ENCODE measurements at places on chromosomes 11 and 22.

GRCh38 chr11:12266943-12267342 is 110.4 kb upstream of the PARVA start:
- DNase-seq: no peak

- DNase-seq: no peak
Observed at GRCh38 chr22:32859743-32860142, 58.2 kb downstream of the TIMP3 start.

DNA sequence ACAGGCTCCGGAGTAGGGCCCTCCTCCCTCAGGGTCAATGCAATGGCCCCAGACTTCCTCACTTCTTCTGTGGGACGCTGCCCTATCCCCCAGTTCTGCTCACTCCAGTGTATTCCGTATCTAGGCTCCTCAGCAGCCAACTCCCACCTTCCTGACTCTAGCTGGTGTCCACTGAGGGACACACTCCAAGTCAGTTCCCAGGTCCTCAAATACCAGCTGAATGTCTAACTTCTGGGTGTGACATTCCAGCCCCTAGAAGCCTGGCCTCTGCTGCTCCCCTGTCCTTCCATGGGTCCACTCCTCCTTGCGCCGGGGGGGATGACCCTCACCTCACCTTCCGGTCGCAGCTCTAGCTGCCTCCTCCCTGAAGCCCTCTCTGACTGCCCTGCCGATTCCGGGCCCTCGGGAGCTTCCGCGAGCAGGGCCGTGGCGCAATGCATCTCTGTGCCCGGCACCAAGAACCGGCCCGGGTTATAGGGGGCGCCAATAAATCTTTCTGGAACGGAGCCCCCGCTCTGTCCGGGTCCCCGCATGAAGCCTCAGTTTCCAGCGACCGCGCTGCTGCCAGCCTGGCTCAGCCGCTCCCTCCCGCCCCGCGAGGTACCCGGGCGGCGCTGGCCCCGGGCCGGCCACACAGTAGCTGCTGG is 15.4 kb downstream of the BAD start:
- peak; percentile 68 for DNase-seq

GRCh38 chr11:10274726-10275125 is 19.3 kb downstream of the SBF2 start:
- DNase-seq: no peak

DNA sequence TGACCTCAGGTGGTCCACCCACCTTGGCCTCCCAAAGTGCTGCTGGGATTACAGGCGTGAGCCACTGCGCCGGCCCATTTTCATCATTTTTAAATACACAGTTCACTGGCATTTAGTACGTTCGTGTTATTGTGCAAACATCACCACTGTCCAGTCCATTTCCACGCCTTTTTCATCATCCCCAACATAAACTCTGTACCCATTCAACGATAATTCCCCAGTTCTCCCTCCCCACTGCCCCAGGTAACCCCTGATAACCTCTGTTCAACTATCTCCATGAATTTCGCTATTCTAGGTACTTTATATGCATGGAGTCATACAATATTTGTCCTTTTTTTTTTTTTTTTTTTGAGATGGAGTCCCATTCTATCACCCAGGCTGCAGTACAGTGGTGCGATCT is 18.2 kb upstream of the ELFN2 start:
- no peak for DNase-seq

DNA sequence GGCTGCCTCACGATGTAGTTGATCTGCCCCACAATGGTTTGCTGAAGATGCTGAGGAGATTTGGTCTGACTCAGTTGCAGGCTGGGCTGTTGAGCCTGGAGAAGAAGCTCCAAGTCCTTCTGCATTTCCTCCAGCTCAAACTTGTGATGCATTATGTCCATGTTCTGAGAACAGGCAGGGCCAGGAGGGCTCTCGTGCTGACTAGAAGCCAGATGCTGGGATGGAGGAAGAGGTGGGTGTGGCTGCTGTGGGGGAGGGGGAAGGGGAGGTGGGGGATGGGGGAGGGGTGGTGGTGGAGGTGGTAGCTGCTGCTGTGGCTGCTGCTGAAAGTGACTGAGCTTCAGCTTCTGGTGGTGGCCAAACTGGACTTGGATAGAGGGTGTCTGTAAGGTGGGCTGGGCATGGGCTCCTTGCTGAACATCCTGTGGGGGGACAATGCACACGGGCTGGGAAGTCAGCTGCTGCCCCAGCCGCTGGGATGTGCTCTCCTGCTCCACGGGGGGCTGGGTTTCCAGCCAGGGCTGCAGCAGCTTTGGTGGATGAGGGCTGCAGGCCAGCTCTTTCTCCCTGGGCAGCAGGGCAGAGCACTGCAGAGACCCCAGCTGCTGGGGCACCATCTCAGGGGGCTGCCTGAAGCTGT is 42.1 kb downstream of the TRIM66 start:
- no peak for DNase-seq

- no peak for DNase-seq
Observed at GRCh38 chr11:6655790-6656583, at the start of gene DCHS1. Gene DCHS1 (minus strand): TSS chr11:6655809. CDS start chr11:6641613, 14,196 bp downstream.

DNA sequence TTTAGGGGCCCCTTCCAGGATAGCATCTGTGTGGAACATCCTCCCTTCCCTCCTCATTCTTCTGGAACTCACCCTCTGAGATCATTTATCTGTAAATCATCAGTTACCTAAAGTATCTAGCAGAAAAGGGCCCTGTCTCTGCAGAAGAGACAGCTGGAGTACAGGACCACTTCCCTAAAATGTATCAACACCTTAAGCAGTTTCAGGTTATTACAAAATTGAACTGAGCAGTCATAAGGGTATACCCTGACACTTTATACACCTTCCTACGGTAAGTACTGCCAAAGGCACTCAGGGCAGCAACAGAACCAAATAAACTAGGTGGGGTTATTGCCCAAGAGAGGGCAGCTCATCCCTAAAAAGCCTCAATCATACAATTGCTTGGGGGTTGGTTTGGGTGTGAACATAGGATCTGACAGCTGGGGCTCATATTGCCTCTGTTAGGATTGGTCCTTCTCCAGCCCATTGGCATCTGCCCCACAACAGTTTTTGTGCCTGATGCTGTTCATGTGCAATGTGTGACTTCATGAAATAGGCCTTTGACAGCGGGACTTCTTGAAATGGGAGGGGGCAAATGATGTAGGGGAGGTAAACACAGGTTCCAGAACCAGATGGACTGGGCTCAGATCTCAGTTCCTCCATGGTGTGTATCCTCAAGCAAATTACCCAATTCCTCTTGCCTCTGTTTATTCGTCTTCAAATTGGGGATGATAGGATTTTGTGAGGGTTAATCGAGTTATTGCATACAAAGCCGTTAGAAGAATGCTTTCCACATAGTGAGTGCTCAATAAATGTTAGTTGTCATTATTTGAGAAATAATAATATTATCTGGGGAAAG is 2.9 kb downstream of the POU2AF3 start:
- no peak for DNase-seq

DNA sequence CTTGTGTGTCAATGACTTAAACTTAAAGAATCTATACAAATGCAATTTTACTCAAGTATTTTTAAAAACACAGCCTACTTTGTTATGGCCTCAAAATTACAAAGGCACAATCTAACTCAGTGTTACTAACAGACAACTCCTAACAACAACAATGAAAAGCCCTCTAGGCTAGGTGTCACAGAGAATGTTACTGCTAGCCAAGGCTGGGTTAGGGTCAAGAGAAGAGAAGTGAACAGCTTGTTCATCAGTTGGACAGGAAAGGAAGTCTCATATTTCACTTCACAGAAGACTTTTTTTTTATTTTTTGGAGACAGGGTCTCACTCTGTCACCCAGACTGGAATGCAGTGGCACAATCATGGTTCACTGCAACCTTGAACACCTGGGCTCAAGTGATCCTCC is 26.0 kb downstream of the CLDN25 start:
- no peak for DNase-seq

GRCh38 chr11:96257972-96258934 is 84.7 kb downstream of the MAML2 start:
- DNase-seq: peak; percentile 63

GRCh38 chr11:47004595-47005033 is 68.1 kb downstream of the CSTPP1 start:
- peak; percentile 92 for DNase-seq

DNA sequence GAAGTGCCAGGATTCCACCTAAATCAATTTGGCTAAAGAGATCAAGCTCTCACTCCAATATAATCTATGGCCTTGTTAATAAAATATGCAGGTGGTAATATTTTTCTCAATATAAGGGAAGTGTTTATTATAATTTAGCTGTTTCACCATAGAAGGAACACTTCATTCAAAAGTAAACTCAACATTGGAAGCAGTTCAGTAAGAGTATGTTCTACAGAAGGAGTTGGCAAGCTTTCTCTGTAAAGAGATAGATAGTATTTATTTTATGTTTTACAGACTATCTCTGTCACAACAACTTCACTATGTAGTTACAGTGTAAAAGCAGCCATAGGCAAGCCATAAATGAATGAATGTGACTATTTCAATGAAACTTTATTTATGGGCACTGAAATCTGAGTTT is 313.6 kb upstream of the ANO3 start:
- no peak for DNase-seq

DNA sequence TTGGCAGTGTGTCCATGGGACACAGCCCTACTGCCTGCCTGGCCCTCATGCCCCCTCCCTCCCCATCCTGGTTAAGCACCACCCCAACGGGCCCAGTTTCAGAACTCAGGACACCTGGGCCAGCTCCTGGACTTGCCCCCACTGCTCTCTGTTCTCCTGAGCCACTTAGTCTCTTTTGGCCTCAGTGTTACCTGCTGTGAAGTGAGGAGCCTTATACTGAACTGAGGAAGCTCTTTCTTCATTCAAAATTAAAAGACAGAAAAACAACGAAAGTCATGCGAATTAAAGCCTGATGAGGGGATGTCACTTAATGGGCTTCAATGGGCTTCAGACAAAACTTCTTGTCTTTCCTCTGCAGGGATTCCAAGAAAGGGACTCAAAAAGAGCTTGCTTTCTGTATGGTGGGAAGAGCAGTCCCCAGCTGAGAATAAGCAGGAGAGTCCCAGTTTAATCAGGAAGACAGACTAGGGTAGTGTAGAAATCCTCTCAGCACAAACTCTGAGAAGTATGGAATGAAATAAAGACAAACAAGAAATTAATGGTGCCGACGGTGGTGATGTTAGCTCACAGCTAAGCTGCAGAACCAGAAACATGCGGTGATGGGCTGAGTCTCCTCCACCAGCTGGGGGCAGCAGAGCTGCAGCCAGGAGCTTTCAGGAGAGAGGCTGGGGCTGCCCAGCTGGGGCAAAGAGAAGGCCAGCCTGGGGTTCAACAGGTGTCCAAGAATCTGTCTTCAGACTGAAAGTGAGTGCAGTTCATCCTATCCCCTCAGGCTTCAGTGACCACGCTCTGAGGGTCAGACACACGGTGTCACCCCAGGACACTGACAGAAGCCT is 101.0 kb downstream of the GGTLC2 start:
- DNase-seq: peak; percentile 15

- no peak for DNase-seq
Observed at GRCh38 chr11:44725016-44725685, 1.6 kb upstream of the TSPAN18 start.

DNA sequence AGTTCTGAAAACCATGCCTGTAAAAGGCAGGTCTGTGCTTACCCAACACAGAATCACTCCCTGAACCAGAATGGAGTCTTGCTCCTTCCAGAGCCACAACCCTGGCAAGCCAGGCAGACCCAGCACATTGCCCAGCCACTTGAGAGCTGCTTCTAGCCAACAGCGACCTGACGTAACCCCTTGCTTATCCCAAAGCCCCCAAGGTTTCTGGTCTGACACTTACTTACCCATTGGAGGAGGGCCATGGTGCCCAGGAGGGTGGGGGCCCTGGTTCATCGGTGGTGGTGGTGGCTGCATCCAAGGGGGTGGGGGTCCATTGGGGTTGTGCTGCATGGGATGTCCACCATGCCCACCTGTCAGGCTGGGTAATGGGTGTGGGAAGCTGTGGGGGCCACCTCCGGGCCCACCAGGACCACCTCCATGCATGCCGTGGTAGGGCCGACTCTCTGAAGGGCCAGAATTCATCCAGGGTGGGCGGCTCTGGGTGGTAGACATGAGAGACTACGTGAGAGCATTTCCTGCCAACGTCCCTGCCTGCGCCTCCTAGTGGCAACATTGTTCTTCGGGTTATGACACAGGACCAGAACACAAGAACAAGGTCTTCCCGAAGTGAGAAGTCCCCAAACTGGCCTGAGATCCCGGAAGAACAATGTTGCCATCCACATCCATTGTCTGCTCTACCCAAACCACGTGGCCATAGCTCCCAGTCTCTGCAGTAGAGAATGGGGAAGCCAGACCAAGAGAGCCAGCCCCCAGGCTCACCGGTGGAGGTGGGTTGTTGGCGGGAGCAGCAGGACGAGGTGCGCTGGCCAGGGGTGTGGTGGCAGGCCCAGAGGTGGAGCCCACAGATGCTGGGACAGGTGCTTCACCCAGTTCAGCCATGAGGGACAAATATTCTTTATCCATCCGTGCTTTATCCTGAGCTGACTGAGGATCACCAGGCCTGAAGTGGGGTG is 7.8 kb upstream of the PYGM start:
- peak; percentile 70 for DNase-seq

- peak; percentile 16 for DNase-seq
Observed at GRCh38 chr11:62264004-62264403, 6.0 kb upstream of the SCGB2A2 start.

GRCh38 chr11:2835296-2835695 is 50.3 kb downstream of the CDKN1C start:
- no peak for DNase-seq

GRCh38 chr11:66470015-66470414 is 3.3 kb downstream of the PELI3 start:
- DNase-seq: no peak

- DNase-seq: no peak
Observed at GRCh38 chr11:28242596-28242995, 134.4 kb downstream of the METTL15 start.

- no peak for DNase-seq
Observed at GRCh38 chr11:8760896-8761295, 78.3 kb downstream of the RPL27A start.

DNA sequence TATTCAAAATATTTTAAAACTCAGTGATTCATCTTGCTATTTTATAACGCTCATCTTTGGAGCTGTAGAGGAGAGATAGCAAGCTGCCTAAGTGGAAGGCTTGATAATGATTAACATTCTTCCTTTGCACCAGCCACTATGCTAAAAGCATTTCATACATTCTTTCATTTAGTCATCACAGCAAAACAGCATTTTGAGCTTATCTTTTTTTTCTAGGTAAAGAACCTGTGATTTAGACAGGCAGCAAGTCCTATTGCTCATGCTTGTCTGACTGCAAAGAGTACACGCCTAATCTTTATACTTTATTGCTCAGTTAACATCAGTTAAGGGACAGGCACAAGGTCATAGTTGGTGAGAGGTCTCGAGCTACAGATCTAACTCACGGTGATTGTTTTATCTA is 713.1 kb upstream of the ARHGAP42 start:
- DNase-seq: no peak

DNA sequence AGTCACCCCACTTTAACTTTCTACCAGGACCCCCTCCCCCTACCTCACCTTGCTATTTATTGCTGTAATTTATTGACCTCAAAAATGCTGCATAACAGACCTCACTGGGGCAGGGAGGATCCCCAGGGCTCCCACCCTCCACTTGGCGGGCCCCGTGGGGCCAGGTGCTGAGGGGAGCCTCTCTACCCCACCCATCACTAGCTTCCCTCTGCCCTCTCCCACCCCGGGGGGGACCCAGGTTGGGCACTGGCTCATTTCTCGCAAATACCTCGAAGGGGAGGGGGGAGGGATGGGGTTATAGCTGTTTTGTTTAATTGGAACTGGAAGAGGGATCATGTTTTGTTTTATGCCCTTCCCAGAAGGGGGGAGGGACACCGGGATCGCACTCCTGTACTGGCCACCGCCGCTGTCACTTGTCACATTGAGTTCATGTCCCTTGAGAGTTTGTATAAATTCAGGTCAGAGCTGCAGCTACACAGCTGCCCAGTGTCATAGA is 16.3 kb upstream of the TMEM191C start:
- DNase-seq: no peak
